ENCODE measurements at places on chromosomes 1 and 21.

DNA sequence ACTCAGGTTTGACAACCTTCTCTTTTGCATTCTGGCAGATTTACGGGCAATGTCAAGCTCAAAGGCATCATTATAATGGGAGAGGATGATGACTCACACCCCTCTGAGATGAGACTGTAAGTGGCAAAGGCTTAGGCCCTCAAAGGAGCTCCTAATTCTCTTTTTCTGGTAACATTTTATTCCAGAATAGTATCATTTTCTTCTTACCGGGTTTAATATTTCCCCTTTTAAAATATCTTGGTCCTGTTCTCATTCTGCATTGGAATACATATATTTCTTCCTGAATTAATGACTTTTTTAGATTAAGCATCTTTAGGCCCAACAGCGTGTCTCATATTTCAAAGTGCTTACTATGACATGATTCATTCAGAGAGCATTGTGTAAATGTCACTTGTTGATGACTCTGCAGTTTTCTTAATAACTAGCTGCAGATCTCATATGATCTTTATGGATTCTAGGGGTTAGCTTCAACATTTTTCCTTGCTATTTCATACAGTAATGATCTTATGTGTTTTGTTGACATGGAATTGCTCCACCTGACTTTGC, 1.7 kb downstream of the PITHD1 start:
- DNase-seq, result no peak

DNA sequence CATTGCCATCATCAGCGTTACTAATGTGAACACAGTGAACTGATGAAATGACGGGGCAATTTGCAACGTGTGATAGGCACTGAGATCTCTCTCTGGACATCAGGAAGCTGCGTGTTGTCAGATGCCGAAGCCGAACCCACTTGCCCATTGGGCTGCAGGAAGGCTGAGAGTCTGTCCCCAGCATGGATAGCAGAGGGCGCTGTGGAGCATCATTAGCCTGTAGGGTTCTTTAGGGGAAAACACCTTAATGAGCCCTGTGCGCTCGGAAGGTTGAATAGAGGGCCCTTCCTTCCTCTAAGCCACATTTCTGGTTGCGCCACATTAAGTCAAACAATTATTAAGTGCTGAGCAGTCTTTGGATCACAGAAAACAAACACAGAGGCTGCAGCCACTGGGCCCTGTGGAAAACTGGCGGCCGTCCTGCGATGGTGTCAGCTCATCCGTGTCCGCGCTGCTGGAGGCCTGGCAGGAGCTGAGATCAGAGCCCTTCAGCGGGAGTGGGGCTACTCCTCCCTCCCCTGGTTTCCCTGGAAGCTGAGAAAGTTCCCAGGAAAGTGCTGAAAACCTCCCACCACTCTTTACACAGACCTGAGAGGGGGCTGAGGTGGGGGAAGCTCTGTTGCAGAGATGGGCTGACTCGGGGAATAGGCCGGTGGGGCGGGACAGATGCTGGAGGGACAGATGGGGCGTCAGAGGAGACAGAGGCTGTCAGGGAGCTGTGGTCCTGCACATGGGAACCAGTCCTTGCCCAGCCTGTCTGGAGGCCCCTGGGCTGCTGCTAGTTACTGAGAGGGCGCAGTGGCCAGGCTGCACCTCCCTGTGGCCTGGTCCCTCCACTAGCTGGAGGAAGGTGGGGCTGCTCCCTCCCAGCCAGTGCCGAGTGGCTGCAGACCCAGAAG, 12.7 kb downstream of the TFF2 start:
- DNase-seq, result peak; percentile 75

DNA sequence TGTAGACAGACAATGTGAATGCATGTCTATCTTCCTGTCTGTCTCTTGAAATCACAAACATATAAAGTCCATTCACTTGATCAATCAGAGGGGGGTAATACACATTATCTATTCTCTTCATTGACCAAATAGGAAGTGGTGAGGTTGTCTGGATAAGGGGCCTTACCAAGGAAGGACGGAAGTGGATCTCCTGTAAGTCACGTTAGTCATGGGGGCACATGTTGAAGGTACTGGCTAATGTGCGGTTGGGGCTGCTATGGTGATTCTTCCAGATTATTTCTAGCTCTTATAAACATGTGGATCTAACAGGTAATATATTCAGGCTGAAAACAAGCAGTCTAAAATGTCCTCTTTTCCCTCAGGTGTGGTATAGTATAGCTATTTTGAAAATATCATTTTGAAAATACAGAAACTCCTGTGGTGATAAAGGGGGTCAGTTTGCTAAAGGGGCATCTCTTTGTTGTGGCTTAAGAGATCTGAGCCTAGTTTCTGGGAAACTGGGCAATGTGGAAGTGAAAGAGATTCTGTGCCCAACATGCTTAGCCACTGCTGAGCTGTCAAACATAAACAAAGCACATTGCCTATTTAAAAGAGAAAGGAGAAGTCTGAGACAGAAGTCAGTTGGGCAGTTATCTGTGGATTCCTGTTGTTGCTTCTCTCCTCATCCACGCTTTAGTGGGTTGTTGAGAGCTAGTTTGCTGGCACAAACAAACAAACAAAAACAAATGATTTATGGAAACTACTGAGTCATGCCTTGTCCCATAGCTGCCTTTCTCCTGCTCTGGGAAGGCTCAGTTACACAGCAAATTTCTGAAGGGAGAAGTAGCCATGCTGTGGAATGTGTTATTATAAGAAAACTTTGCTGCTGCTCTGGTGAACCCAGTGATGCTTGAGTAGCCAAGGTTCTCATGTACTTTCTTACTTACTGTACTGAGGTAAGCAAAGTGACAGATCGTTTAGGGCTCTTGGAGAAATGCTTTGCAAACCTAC, 166.9 kb downstream of the HLX start:
- DNase-seq, result no peak

- no peak for DNase-seq
These were observed 180.7 kb downstream of the ZNF326 start for GRCh38 chr1:90175490-90176167.

- DNase-seq, result no peak
These were observed 36.8 kb upstream of the DUSP10 start for GRCh38 chr1:221778535-221779142.

DNA sequence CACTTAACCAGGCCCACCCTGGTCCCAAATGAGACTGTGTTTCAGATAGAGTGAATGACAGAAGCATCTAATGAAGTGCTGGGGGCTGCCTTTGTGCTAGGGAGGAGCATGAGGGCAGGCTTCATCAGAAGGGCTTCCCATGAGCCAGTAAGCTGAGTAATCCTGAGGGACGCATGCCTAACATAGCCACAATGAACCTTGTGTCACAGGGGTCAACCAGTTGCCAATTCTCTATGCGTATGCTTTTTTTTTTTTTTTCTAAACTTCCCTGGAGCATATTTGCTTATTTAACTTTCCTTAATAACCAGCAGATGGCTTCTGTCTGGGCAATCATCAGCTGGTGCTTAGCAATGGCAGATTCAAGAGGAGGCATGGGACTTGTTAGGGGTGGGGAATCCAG, 25.5 kb upstream of the CYP2J2 start:
- DNase-seq, result no peak

All from stimulated activated CD4-positive, alpha-beta T cell treated with anti-CD3 and anti-CD28 coated beads, Interleukin-1b, Interleukin-23, amount 100 ng/mL, for 4 hours (primary cell).